ENCODE measurements at places on chromosomes 16 and 17.

DNA sequence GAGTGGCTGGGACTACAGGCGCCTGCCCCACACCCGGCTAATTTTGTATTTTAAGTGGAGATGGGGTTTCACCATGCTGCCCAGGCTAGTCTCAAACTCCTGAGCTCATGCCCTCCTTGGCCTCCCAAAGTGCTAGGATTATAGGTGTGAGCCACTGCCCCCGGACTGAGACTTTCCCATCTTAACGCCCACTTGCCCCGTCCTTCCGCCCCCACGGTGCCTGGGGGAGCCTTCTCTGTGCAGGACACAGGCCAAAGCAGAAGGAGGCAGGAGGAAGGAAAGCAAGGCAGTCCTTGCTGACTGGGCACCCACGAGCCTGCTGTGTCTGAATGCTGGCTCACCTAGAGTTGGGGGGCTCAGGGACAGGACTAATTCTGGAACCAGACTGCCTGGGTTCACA is 17.6 kb upstream of the GNG13 start:
- DNase-seq = no peak

GRCh38 chr16:72723781-72724180 is 324.1 kb downstream of the ZFHX3 start:
- no peak for DNase-seq

- no peak for DNase-seq
Measured at GRCh38 chr17:50375858-50376538, 3.0 kb downstream of the EME1 start.

GRCh38 chr17:10992106-10992880 is 154.4 kb upstream of the PIRT start:
- no peak for DNase-seq

DNA sequence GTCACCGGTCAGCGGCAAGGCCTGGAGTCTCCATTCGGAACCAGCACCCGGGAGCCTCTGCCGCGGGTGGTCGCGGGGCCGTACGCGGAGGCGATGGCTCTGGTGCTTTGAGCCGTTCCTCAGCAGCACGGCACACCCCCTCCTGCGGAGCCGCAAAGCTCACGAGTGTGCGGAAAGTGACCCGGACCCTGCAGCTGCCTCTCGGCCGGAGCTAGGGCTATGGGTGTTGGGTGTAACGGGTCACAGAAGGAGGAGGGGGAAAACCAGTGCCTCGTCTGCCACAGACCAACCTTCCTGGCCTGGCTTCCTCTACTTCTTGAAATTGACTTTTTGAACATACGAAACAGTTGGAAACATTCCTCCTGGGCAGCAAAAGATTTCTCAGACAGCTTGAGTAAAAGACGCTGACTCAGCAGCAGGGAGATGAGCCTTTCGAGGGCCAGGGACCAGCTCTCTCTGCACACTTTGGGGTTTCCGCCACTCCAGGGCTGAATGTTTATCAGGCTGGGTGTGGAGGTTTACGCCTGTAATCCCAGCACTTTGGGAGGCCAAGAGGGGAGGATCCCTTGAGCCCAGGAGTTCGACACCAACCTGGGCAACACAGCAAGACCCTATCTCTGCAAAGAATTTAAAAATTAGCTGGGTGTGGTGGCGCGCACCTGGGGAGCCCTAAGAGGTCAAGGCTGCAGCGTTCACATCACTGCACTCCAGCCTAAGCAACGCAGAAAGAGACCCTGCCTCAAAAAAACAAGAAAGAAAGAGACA is 26.4 kb upstream of the PITPNA start:
- DNase-seq = peak; percentile 24

- no peak for DNase-seq
Measured at GRCh38 chr17:19614900-19615299, 33.7 kb upstream of the ALDH3A2 start.

DNA sequence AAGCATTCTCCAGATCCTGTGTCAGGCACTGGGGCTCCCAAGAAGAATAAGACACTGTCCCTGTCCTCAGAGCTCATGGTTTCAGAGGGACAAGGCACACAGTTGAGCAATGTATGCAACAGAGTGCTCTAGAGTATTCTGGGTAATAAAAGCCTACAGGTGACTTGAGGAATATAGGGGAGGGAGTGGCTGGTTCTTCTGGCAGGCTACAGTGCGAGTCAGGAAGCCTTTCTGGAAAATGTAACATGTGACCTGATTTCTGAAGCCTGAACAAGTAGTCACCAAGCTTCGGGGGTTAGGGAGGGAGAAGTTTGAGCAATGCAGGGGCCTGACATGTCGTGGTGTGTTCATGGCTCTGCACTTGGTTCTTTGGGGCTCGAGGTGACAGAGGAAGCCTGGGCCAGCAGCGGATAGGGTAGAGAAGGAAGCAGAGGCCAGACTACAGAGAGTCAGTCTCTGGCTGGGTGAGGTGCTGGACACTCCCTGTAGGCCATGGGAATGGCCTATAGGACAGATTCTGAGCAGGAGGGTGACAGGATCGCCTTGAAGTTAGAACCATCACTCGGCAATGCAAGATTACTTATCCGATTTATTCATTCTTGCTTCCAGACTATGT is 16.0 kb upstream of the LRRC75A start:
- DNase-seq = no peak

- DNase-seq = no peak
Measured at GRCh38 chr16:58503166-58503862, 3.4 kb downstream of the NDRG4 start.

DNA sequence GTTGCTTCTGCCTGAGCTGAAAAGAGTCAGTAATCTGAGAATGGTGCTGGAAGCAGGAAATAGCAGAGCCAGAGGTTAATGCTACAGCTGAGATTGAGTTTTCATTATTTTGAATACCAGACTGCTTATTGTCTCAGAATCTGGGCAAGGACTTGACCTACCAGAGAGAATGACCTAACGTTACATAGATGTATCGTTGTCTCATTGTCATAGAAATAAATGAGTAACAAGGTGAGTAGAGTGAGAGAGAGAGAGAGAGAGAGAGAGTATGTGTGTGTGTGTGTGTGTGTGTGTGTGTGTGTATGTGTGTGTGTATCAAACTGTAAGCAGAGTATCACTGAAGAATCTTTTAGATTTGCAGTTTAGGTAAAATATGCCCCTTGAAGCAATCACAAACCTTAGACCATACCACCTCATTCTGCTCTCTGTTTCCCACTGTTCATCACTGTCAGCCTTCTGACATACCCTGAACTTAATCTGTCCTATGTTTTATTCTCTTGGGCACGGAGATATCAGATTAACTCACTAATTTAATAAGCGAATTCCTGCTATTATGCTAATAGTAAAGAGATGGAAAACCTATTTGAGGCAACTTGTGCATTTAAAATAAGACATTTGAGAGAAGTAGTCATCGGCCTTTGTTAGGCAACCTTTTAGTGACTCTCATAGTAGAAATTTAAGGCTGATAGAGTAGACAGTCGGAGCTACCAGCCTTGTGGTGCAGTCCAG is 87.8 kb downstream of the CYB561 start:
- DNase-seq = peak; percentile 87

- peak; percentile 76 for DNase-seq
Measured at GRCh38 chr16:648781-649589, at the start of gene WDR90. WDR90 (plus strand) TSS chr16:649365; CDS start chr16:649417, 52 bp downstream.

DNA sequence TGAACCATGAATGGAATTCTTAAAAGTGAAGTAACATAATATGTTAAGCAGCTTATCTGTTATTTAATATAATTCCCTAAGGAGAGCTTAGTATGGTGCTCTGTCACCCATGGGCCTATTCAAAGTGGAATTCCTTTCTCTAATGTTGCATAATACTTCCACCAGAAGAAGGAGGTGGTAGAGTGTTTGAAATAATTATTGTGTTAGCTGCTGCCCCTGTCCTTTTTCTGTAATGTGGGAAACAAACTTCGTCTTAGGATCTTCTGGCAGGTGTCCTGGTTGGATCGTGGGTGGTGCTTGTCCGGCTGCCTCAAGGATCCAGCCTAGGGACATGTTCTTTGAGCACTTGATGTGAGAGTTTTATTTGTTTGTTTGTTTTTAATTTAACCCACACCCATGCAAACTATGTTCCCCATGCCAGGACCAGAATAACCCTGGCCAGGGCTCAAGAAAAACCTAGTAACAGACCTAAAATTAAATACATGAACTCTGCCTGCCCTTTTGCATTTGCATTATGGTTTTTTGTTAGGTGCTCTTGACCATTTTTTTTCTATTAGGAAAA is 46.1 kb downstream of the ZNRF1 start:
- DNase-seq = peak; percentile 17

DNA sequence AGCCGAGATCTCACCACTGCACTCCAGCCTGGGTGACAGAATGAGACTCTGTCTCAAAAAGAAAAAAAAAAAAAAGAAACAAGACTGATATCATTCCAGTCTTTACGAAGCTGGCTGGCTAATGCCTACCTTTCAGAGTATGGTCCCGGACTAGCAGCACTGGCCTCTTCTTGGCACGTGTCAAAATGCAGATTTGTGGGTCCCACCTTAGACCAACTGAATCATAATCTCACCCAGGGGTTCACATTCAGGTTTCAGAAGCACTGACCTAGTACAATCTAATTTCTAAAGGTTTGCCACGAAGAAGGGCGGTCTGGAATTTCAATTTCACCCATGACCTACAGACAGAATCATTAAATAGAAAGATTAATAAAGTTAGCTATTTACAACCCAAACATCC is 43.4 kb upstream of the GRIN2A start:
- no peak for DNase-seq

All from fibroblast of the conjunctiva (primary cell).